NCI-H446 treated with DMSO at 0.1 percent for 48 hours (cell line): ENCODE measurements at places on chromosomes 3 and 15.

- DNase-seq: no peak
Observed at GRCh38 chr15:50828610-50829206, 63.2 kb upstream of the SPPL2A start.

DNA sequence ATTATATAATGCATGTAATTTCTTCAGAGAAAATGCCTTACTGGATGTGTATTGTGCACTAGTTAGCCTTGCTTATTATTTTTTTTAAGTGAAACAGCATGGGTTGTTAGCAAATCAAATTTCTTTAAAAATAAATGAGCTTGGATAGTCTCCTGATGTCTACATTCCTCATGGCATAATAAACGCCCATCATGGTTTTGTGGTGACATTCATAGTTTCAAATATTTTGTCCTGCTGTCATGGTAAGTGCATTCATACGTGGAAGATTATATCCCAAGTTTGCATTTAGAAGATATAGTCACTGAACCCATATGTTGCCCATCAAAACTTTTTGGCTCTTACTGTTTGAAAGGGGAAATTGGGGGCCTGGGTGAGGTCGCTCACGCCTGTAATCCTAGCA, 130.7 kb downstream of the ALCAM start:
- DNase-seq: no peak

GRCh38 chr3:61300006-61300380, 48.7 kb upstream of the FHIT start:
- no peak for DNase-seq

- DNase-seq: no peak
Observed at GRCh38 chr3:123344907-123345594, 103.8 kb downstream of the ADCY5 start.

- no peak for DNase-seq
Observed at GRCh38 chr3:126355777-126356372, 1.3 kb downstream of the KLF15 start.

DNA sequence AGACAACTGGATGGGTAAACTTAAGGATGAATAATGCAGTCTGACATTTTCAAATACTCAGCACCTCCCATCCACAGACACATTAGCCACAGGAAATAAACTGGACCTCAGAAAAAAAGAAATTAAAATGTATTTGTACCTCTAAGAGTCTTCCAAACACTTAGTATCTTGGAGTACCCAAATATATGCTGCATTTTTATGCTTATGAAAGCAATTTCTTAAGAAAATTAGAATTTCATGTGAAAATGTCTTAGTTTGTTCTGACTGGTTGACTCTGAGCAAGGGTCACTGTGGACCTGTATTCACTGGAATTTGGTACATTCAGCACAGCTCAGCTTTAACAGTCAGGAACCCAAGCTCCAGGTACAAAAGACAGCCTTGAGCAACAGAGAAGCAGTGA, 216.2 kb upstream of the UBE2E2 start:
- no peak for DNase-seq

- no peak for DNase-seq
Observed at GRCh38 chr3:115281697-115282675, 134.9 kb upstream of the ZBTB20 start.

GRCh38 chr3:197748597-197749314, 927 bp upstream of the FYTTD1 start:
- DNase-seq: no peak

DNA sequence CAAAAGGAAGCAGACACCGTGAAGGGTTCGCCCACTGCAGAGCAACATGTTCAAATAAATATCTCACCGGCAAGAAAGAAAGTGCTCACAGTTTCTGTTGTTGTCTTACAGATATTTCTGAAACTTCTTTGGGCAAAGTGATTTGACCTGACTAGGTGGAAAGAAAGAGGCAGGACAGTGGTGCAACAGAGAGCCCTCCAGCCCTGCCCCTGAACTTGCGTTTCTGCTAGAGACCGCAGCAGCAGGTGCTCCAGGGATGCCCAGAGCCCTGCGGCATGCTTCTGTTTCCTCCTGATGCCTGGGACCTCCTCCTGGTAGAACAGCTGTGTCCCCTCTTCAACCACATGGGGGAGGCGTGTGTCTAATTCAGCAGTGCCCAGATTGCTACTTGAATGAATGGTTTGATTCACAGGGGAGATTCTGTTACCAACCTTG, 123.4 kb downstream of the ATP10A start:
- no peak for DNase-seq

DNA sequence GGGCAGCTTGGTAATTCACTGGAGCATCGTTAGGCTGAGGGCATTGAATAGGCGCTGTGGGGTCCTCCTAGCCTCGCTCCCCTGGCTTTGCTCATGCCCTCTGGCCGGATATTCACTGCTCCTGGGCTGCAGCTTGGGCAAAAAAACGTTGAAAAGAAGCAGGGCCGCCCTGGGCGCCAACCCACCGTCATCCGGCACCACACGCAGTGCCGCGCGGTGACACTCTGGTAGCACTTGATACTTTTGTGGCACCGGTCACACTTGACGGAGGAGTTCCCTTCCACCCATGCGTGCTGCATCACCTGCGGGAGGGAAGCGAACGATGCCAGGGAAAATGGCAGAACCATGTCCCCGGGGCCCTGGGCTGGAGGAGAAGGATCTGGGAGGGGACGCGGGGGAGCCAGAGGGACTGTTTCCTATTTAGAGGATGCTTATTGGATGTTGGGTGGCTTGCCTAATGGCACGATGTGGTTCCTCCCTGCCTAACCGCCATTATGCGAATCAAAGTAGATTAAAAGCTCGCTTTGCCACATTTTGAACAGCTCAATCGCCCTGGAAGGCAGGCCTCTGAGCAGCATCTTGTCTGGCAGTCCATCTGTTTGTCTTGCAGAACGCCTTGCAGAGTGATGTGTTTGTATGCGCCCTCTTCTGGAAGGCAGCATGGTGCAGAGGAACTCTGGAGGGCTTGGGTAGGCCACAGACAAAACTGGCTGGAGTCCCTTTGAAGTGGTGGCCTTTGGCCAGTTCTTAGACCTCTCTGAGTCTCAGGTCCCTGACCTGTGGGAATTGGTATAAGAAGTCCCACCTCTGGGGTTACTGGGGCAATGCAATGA, 93.2 kb downstream of the DGKG start:
- DNase-seq: peak; percentile 5

DNA sequence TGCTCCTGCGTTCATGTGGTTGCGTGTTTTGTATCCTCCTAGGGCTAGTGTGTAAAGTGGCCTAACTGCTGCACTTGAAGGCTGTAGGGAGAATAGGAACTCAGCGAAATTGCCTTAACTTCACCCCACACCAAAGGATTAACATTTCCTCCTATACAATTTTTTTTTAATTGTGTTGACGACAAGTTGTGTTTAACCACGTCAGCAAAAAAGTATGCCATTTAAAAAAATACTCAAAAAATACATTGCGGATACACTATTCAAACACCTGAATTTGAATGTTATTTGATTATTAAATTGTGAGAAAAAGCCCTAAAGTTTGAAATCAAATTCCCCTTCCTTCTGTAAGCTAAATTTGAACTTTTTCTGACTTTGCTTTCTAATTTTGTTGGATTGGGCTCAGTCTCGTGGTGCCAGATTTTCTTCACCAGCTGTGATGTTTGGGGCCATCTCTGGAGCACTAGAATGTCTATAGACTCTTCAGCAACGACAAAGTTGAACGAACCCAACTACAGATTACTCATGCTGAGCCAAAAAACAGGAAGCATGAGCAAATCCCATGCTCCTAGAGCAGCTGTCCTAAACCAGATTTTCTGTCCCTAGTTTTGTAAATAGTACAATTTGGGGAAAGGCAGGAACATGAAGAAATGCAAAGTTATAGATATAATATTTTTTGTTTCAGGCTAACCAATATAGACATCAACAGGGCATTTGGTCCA, 8.1 kb upstream of the SLC9A9 start:
- no peak for DNase-seq

GRCh38 chr15:31069360-31070000, 32.0 kb downstream of the TRPM1 start:
- no peak for DNase-seq

DNA sequence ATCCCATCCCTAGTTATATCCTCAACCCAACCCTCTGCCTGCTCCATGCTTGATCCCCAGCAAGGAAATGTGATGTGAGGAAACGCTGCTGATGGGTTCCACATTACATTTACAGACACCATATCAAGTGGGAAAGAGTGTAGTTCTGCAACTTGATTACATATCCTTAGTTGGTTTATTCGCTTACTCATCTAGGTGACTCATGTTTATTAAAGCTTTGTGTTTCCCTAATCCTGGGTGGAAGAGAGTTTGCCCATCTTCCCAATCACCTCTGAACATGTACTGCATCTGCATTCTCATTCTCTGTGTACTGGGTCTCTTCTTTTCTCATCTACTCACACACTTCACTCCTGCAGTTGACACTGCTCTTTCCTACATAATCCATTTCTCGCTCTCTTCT, 91.7 kb upstream of the PDZRN3 start:
- no peak for DNase-seq

DNA sequence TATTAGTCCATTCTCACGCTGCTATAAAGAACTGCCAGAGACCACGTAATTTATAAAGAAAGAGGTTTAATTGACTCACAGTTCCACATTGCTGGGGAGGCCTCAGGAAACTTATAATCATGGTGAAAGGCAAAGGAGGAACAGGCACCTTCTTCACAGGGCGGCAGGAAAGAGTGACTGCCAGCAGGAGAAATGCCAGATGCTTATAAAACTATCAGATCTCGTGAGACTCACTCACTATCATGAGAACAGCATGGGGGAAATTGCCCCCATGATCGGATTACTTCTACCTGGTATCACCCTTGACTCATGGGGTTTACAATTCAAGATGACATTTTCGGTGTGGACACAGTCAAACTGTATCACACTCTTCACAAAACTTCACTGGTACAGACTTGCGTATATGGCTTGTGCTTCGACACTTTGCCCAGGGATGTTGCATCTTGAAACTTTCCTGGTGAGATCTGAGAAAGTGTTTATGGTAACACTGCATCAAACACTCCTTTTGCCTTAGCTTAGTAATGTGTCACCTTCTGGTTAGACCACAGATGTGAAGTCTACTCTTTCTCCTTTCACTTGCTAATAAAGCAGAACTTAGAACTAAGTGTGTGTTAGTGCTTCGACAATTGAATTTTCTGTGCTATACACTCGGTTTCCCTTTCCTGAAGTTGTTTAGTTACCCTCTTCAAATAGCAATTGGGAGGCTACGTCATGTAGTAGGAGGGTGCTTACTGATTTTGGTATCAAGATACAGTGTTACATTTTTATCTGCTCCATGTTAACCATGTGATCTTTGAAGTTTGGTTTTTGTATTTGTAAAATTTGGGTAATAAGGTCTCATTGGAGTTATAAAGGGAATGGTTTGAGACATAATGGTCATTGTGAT, 185.7 kb downstream of the LPP start:
- no peak for DNase-seq

GRCh38 chr3:66989860-66990696, 8.0 kb upstream of the KBTBD8 start:
- no peak for DNase-seq

- no peak for DNase-seq
Observed at GRCh38 chr15:42274702-42274989, 1.4 kb upstream of the TMEM87A start.

DNA sequence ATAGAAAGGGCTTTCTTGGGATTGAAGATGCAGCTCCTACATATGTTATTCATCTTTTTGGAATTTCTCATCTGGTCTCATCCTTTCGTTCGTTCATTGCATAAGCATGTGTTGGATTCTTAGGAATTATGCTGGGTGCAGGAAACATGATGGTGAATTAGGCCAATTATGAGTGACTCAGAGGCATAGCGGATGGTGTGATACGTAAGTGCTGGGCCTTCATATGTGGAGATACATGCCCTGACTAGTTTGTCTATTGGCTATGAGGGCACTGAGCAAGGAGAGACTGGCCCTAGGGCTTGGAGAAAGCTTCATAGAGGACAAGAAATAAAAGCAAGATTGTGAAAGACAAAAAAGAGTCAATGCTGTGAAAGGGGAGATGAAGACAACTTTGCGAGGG, 235.1 kb downstream of the MYRIP start:
- DNase-seq: no peak

DNA sequence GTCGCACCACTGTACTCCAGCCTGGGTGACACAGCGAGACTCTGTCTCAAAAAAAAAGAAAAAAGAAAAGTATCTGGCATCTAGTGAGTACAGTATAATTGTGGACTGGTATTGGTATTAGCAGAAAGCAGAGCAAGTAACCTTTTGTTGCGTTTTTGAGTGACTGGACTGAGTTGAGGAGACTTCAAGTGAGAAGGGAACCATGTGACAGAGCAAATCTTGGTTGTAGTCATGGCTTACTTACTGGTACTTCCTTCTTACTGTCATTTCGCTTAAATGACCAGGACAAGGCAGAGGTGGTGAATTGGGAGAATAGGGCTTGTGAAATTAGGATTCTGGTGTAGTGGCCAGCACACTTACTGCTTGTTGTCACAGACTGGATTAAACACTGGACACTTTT, 20.6 kb downstream of the RTF1 start:
- no peak for DNase-seq

GRCh38 chr3:194215392-194215791, 79.4 kb downstream of the HES1 start:
- DNase-seq: no peak
